ENCODE measurements at places on chromosomes 1 and 21. TPM values are rescaled to one million over a fixed set of nuclear protein-coding genes. Genes with fewer than 3 reads are reported as not detected.

MYBPHL gene
- not detected for total RNA-seq

DNA sequence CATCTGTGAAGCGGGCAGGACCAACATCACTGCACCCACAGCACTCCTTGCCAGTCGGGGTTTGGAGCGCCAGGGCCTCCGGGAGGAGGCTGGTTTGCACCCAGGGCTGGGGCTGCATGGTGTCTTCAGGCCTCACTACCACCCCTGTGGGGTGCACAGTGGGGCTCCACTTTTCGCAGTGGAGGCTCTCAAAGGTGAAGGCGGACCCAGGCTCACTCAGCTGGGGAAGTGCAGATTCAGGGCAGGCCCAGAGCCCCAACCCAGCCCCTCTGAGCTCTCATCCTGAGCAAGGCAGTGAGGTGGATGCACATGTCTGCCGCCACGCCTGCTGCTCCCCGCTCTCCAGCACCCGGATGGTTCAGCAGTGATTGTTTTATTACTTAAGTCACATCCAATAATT is 125.8 kb downstream of the PTPRU start:
- DNase-seq = no peak

SYTL1 gene
- 1.6 TPM for total RNA-seq

DNA sequence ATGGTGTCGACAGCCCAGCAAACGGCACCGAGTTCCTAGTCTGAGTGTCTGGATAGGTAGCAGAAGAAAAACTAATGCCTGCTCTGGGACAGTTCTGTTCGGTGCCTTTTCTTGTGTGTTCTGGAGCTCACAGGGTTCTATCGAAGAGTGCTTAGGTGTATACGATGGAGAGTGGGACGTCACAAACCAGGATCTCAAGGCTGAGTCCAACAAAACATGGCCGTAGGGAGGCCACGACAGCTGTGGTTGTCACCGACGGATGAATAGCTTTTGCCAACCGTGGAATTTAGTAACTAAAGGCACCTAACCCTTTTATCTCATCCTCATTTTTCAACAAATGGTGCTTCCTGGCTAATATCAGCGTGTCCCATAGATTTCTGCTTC is 635 bp upstream of the SYNJ1 start:
- DNase-seq = no peak

GRCh38 chr1:63915121-63915520 is 141.3 kb downstream of the ROR1 start:
- no peak for DNase-seq

GRCh38 chr1:106185089-106185488 is 871.4 kb upstream of the PRMT6 start:
- DNase-seq = no peak

LAPTM5 gene
- total RNA-seq = 120 TPM

FAM89A gene
- total RNA-seq = 11.2 TPM

- DNase-seq = no peak
Observed at GRCh38 chr1:63773496-63773814, 362 bp upstream of the ROR1 start.

- DNase-seq = no peak
Observed at GRCh38 chr1:236508593-236509027, 15.2 kb upstream of the LGALS8 start.

- DNase-seq = no peak
Observed at GRCh38 chr1:92043621-92044020, 13.8 kb downstream of the EPHX4 start.

- no peak for DNase-seq
Observed at GRCh38 chr1:170306948-170307347, 161.2 kb downstream of the NTMT2 start.

HAO2 gene
- total RNA-seq = not detected

HTR1D gene
- not detected for total RNA-seq

DNA sequence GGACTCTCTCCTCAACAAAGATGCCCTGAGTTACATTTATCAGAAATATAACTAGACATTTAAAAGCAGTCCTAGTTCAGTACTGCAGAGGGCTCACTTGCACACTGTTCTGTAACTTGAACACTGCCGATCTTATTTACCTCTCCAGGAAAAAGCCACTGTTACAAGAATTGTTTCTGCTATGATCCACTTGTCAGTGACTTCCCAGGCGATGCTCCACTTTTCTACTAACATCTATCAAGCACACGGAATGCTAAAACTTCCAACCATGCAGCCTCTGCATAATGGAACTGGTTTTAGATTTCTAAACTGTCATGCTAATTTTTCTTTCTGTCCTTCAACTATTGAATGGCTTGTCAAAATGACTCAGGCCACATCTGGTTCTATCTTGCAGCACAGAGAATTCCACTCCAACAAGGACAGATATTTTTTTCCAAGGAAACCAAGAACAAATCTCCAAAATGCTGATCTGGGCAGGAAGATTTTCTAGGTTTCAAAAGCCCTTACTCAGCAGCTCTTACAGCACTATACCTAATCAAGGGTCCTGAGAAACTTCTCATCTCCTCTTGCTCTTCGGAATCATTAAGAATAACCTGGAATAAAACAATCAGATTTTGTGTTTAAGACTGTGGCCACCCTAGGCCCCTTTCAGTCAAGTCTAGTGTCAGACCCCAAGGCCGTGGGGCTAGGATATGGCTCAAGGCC is 9.9 kb downstream of the SEC16B start:
- no peak for DNase-seq

DNA sequence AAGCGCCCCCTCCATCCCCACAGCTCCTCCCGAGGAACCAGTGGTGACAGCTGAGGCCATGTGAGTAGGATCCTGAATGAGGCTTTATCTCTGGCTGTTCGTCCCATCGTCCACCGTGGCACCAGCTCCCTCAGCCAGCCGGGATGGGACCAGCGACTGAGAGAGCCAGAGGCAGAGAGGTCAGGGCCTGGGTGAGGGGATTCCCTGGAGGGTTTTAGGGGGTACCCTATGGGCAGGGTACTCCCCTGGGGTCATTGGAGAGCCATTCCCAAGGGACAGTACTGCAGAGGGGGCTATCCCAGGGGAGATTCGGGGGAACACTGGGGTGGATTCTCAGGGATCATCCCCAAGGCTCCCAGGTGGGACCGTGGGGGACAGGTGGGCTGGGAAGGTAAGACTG is 2.4 kb downstream of the TMEM125 start:
- DNase-seq = peak; percentile 57

GRCh38 chr1:246782120-246782900 is 58.1 kb downstream of the SCCPDH start:
- DNase-seq = no peak

GRCh38 chr21:45146306-45146705 is 71.9 kb downstream of the ADARB1 start:
- DNase-seq = peak; percentile 87

TBX19 gene
- 1.8 TPM for total RNA-seq
